ENCODE measurements at places on chromosomes 12 and 14. TPM values are rescaled to one million over a fixed set of nuclear protein-coding genes. Genes with fewer than 3 reads are reported as not detected.
A peak's percentile ranks its signal among the peaks of the same experiment; 100 is the strongest.

DNA sequence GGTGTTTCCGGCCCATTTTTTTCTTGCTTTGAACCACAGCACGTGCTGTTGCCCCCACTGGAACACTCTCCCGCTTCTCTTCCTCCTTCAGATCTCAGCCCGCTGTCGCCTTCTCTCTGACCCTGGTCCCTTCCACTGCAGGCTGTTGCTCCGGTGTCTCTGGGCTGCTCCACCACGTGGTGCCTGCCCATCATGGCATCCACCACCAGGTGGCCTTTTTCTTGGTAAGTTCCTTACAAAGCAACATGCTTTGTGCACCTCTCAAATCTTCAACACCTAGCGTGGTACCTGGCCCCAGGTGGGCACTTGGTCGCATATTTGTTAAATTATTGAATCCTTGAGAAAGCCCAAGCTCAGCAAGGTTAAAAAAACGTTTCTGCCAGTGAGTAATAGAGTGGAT is 19.1 kb downstream of the TUNAR start:
- no peak for DNase-seq

GRCh38 chr14:93943052-93943451 is 15.9 kb downstream of the FAM181A start:
- DNase-seq: no peak

DNA sequence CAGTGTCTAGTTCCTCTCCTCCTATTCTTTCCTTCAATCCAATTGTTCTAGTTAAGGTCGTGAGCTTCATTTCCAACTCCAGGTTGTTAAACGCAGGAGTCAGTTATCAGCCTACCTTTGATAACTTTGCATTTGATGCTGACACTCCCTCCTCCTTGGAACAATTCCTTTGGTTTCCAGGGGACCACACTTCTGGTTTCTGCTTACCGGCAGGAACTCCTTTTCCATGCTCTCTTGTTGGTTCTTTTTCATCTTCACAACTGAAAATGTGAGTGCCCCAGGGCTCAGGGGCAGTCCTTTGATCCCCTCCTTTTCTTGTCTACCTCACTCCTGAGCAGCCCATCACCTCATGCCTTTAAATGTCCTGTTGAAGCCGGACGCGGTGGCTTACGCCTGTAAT is 5.0 kb downstream of the EEF1AKMT3 start:
- no peak for DNase-seq

GRCh38 chr12:92365333-92365732 is 219.7 kb upstream of the BTG1 start:
- DNase-seq: no peak

DNA sequence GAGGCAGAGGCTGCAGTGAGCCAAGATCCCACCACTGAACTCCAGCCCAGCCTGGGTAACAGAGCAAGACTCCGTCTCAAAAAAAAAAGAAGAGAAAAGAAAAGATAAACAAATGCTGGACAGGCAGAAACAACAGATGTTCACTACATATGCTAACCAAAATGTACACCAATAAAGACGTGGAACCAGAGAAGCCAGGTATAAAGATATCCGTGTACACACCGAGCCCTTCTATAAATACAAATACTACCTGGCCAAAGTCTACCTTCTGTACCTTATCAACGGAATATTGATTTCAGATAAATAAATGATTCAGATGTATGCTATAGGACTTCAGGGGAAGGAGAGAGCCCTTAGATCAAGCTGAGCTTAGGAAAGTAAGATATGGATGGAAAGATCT is 10.8 kb upstream of the KRT8 start:
- no peak for DNase-seq

- no peak for DNase-seq
These were observed at the start of gene SLC6A15 for GRCh38 chr12:84912198-84913128. TSS of gene SLC6A15 (minus strand) at chr12:84912799. CDS start at chr12:84892120, 20,679 bp downstream.

ARF6 gene
- polyA plus RNA-seq: 91.7 TPM

GRCh38 chr14:99758121-99758821 is 34.9 kb upstream of the EML1 start:
- DNase-seq: no peak

NUMB gene
- polyA plus RNA-seq: 112 TPM

KLHL33 gene
- 0.47 TPM for polyA plus RNA-seq

GRCh38 chr12:78951803-78952551 is 87.4 kb downstream of the SYT1 start:
- no peak for DNase-seq

GRCh38 chr12:90546511-90546910 is 408.5 kb downstream of the CCER1 start:
- DNase-seq: no peak

DNA sequence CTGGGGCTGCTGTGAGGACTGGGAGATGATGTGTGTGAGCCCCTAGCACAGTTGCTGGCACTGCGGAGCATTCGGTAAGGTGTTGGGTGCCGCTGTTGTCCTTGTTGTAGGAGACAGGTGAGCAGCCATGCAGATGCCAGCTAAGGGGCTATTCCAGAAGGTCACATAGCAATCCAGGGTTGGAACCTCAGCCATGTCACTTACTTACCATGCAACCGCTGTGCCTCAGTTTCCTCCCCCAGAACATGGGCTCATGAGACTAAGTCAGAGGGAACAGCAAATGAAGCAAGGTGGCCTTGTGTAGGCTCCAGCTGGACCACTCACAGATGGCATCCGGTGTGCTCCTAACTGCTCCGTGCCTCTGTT is 13.2 kb downstream of the DTX1 start:
- no peak for DNase-seq

GRCh38 chr14:58797010-58797429 is 159.3 kb downstream of the DACT1 start:
- no peak for DNase-seq

DNA sequence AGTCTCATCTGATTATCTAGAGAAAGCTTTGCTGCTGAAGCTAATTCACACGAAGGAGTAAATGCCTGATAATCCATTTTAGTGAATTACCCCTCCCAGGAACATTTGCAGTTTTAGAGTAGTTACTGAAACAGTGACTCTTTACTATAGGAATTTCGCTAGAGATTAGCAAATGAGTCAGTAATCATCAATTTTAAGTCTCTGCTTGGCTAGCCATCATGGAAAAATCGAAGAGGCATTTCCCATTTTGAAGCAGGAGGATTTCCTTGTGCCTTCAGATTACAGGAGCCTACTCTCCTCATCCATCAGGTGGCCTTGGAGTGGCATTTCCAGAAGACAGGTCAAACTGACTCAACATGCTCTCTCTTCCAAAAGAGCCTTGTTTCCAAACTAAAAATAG is 154.5 kb downstream of the EGLN3 start:
- DNase-seq: no peak

GRCh38 chr12:52942066-52942900 is 6.6 kb upstream of the KRT18 start:
- DNase-seq: no peak

PPFIA2 gene
- 4.4 TPM for polyA plus RNA-seq

LTBP2 gene
- polyA plus RNA-seq: 3.2 TPM

- DNase-seq: no peak
These were observed 30.2 kb downstream of the ACTN1 start for GRCh38 chr14:68948686-68949600.

GRCh38 chr12:96513681-96514080 is 24.3 kb downstream of the CFAP54 start:
- DNase-seq: no peak

DNA sequence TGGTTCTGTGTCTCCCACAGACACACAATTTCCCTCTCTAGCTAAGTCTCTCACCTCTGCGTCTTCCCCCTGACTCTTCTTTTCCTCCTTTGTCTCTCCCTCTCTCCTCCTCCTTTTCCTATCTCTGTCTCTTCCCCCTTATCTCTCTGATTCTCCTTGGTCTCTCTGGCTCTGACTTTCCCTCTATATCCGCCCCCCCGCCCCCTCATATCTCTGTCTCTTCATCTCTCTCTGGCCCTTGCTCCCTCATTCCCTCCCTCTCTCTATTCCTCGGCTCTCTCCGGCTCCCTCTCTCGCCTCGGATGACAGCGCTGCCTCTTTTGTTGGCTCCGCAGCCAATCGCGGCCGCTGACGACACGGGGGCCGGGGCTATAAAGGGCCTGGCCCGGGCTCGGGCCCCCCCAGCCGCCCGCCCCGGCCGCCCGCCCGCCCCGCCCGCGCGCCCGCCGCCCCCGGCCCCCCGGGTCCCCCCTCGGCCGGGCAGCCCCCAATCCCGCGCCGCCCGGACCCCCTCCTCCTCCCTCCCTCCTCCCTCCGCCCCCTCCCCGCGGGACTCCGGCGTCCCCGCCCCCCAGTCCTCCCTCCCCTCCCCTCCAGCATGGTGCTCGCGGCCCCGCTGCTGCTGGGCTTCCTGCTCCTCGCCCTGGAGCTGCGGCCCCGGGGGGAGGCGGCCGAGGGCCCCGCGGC is at the start of gene GDF11:
TSS of gene GDF11 (plus strand) at position 404 of the 687 bp plus-strand sequence. CDS start at position 599, 195 bp downstream.
- peak; percentile 82 for DNase-seq

DNA sequence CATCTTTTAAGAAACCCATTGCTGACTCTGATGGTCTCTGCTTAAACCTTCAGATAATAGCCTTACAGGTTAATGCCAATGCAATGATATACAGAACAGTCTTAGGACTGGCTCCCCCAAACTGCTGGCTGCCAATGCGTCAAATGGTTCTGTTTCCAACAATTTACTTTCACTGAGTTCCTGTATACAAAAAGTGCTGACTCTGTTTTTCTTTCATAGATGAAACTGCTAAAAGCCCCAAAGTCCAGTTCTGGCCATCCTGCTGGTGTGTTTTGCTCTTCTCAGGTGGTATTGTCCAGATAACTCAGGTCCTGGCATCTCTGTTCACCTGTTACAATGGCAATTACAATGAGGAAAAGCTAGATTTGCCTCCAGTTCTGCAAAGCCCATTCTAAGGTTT is 326.9 kb downstream of the GRIN2B start:
- no peak for DNase-seq

- DNase-seq: peak; percentile 39
These were observed 554 bp downstream of the SPPL3 start for GRCh38 chr12:120903412-120904196.

GRCh38 chr14:51581017-51581881 is 70.5 kb upstream of the FRMD6 start:
- DNase-seq: no peak

DNA sequence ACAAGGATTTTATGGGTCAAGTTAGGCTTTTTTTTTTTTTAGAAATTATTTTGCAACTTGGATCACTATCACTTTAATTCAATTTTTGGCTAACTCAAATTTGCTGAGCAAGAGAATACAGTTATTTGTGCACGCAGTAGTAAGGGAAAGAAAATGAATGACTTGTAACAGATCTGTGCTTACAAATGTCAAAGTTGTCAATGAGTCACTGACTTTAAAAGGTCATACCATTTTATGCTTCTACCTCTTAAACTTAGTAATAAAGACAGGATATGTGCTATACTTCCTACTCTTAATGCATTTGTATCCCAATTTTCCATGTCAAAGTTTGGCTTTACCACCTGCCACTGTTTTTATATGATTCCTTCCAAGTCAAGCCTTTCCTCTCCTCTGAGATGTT is 131.1 kb upstream of the FBXO33 start:
- no peak for DNase-seq

PYGL gene
- polyA plus RNA-seq: 19.0 TPM

GRCh38 chr14:77154421-77154820 is 12.8 kb upstream of the ZDHHC22 start:
- no peak for DNase-seq

GRCh38 chr14:77142005-77142800 is 612 bp upstream of the ZDHHC22 start:
- DNase-seq: no peak

DNA sequence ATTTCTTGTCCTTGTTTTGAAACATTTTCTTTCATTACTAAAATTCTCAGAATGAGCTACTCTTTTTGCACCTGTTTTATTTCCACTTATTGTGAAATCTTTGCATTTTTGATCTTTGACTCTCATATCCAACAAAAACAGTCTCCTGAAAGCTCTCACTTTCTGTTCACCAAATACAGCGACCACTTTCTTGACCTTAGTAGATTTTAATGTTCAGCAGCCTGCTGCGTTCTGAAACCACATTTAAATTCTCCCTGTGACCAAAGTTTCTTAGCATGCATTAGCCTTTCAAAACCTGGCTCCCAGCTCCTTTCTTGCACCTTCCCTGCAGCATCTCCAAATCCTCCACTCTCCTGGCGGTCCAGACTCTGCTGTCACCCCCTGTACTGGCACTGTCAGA is 404.4 kb upstream of the PDE3A start:
- DNase-seq: no peak

DNA sequence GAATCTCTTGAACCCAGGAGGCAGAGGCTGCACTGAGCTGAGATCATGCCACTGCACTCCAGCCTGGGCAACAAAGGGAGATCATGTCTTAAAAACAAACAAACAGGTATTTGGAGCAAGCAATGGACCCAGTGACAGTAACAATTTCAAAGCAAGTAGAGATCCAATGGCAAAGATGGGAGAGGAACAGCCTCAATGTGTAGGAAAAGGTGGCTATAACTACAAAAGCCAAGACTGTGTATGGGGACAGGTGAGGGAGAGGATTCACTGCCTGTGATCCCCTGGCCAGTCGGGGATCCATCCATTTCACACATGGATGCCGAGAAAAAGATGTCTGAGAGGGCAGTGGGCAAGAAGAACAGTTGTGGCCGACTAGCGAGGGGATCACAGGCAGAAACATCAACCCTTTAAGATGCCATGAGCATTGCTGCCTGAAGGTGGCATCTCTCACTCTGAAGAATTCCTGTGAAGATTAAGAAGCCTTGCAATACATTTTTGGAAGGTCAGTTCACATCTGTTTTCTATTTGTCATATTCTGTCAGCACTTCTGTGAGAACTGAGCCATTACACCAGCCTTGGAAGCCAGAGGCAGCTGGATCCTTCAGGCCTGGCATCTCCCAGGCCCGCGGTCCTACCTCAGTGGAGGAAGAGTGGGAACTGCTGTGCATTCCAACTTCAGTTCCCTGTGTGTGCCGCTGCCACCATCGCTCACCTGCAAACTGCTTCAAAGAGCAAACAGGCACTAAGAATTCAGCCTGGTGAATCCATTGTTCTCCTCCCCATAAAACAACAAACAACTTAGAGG is 54.5 kb upstream of the FRS2 start:
- peak; percentile 52 for DNase-seq

DNA sequence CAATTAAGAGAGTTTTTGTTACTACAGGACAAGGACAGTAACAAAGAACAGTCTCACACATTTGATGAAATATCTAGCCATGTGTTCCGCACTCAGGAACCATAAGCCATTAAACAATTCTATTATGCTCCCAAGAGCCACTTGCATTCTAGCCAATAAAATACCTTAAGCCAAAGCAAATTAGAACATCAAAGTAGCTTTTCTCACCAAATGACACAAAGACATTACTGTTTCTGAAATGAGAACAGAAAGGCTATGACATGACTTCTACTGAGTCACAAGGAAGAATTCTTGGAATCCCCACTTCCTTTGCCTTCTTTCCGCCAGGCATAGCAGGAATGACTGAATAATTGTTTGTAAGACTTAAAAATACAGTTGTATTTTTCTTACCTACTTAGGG is 445.8 kb downstream of the ATP23 start:
- no peak for DNase-seq

- no peak for DNase-seq
These were observed 74.3 kb downstream of the ANO6 start for GRCh38 chr12:45290216-45290605.

DNA sequence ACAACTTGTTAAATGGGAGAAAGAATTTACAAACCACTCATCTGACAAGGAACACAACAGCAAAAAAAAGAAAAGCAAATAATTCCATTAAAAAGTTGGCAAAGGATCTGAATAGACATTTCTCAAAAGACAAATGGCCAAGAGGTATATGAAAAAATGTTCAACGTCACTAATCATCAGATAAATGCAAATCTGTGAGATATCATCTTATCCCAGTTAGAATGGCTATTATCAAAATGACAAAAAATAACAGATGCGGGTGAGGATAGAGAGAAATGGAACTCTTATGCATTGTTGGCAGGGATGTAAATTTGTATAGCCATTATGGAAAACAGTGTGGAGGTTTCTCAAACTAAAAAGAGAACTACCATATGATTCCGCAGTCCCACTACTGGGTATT is 29.9 kb downstream of the CYP46A1 start:
- no peak for DNase-seq
